Muscle of back (tissue), 13 donors: ENCODE measurements at places on chromosomes 1 and 21.
A peak's percentile ranks its signal among the peaks of the same experiment; 100 is the strongest.

DNA sequence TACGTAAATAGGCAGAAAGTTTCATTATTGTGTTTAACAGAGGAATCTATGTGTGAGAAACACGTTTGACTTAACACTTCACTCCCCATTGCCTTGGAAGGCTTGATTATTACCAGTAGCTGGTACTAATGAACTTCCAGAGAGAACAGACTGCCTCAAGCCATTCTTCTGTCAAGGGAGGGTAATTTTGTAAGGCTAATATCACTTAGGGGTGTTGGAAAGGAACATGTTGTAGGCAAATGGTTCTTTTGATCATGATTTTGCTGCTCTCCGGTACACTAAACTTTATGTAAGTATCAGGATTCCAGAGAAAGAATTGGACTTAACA lies 1.8 kb downstream of the LAMC1 start:
- no peak for DNase-seq

DNA sequence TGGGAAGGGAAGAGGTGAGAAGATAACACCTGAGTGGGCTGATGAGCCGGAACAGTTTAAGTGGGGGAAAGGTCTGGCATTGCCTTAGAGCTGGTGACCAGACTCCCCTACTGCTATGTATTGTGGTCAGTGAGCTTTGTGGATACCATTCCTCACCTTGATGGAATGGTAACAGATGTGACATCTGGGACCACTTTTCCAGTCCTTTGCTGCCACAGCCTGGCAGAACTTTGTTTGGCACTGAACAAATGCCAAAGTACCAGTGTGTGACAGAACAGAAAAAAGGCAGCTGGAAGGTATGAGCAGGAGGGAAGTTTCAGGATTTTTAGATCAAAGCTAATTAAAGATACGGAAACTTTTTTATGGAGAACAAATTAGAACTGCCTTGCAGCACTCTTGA lies 6.2 kb downstream of the MED8 start:
- DNase-seq: no peak

DNA sequence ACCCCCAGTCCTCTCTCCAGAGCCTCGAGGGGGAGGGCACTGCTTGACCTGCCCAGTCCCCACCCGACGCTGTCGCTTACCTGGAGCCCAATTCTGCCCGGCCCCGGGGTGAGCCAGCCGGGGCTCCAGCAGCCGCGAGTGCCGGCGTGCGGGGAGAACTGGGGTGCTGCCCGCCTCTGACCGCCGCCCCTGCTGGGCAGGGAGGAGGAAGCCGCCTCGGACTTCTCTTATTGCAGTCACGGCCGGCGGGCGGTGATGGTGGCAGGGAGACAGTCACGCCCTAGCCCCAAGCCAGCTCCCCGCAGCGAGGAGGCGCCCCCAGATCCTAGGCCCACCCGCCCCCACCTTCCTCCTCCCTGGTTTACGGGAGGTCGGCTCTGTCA lies at the start of gene FGR:
Gene FGR (minus strand): TSS at position 201 of the 383 bp plus-strand sequence. CDS start 11,269 bp downstream, outside the sequence.
- DNase-seq: no peak

GRCh38 chr1:115476616-115477015 lies 138.6 kb upstream of the NGF start:
- no peak for DNase-seq

DNA sequence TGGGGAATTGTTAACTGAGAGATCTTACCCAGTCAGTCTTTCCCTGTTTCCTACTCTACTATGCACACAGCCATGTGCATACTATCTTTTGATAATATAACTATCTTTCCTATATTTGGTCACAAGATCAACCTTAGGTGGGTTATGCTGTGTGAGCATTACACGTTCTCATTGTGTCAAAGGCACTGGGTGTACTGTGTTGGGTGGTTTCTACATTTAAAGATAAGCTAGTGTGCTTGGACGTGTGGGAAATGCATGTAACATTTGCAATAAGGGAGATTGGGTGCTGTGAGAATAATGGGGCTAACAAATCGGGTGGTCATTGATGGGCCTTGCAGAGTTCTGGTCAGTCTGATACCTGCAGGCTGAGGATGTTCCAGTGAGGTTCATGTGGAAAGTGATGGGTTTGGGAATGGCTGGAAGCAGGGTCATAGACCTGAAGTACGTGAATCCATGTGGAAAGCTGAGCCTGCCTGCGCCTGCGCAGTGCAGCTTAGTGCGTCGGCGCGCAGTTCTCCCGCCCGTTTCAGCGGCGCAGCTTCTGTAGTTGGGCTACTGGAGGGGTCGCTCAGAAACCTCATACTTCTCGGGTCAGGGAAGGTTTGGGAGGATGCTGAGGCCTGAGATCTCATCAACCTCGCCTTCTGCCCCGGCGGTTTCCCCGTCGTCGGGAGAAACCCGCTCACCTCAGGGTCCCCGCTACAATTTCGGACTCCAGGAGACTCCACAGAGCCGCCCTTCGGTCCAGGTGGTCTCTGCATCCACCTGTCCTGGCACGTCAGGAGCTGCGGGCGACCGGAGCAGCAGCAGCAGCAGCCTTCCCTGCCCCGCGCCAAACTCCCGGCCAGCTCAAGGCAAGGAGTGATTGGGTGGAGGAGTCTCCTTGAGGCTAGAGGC lies at the start of gene MSH4:
Gene MSH4 (plus strand): TSS at position 507 of the 897 bp plus-strand sequence. CDS start 104 bp downstream, at position 611.
- DNase-seq: peak; percentile 11

DNA sequence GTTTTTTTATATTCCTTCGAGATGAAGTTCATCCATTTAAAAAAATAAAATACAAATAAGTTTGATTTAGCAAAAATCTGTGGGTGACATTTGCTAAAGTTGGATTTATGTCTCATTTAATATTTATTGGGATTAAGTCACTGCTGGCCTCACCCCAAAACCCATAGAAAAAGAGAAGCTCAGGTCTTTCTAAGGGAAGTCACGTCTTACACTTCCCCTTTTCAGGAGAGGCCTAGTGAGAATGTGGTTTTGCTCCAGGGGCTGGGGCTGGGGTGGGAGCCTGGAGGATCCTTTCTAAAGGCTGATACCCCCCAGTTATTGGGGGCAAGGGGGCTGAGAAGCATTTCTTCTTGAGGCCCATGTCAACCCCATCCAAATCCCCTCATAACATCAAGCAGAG lies 300.3 kb downstream of the DSCAM start:
- DNase-seq: peak; percentile 26

GRCh38 chr1:191671236-191671635 lies 487.0 kb upstream of the RGS18 start:
- DNase-seq: no peak

- peak; percentile 51 for DNase-seq
These were observed 11.5 kb upstream of the BGLAP start for GRCh38 chr1:156230473-156230837.

DNA sequence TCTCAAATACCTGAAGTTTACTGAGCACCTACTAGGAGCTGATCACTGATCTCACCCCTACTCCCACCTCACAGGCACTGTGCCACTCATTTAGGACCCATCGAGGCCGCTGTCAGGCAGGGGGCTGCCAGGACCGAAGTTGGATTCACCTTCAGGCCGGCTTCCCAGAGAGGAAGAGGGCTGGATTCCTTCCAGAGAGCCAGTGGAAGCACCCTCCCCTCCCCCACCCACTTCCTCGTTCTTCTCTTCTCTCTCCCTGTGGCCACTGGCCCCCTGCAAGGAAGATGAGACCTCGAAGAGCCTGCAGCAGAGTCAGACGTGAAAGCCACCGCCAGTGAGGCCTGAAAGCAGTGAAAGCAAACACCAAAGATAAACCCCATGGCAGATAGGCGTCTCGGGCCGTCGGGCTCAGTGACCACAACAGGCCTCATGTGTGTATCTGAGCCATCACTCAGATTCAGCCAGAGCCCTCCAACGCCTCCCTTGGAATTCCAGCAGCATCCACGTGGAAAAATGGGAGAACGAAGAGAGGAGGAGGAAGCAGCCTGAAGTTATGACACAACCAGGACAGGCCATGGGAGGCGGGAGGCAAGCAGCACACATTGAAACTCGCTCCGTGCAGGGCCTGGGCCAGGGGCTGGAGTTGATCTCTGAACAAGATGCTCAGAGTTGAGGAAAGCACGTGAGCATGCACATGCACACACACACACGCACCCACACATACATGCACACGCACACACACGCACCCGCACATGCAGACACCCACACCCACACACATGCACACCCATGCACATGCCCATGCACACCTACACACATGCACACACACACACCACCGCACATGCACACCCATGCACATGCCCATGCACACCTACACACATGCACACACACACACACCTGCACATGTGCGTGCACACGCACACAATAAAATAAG lies 6.2 kb upstream of the AGTRAP start:
- DNase-seq: no peak

- peak; percentile 16 for DNase-seq
These were observed 20.8 kb downstream of the GNAT2 start for GRCh38 chr1:109598655-109599054.

GRCh38 chr1:115651391-115651790 lies 9.6 kb downstream of the VANGL1 start:
- DNase-seq: no peak
